Ureter (tissue), 1 donor: ENCODE measurements at places on chromosomes 2 and 18. TPM values are rescaled to one million over a fixed set of nuclear protein-coding genes. Genes with fewer than 3 reads are reported as not detected.

DNA sequence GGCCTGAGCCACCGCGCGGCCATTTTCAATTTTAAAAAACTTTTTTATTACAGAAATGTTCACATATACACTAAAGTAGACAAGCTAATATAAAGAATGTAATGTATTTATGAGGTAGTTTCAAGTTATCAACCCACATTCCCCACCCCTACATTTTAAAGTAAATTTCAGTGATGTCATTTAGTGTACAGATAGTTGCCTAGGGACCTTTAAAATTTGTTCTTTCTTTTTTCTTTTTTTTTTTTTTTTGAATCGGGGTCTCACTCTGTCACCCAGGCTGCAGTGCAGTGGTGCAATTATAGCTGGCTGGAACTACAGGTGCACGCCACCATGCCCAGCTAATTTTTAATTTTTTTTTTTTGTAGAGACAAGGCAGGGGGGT is 2.6 kb upstream of the LIMS1 start:
- DNase-seq, result no peak

DNA sequence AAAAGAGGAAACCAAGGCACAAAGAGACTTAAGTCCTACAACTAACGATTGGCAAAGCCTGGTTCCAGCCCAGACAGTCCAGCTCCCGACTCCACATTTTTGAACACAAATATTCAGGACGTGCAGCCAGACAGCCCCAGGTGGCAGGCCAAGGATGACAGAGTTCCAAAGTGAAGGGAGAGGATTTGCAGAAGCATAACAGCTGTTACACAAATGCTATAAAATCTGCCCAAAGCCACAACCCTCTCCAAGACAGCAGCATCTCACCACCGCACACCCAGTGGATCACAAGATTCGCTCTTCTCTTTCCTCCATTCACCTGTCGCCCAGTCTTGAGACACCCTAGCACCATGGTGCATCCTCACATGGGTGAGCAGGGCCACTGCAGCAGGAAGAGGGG is 227.1 kb upstream of the ID2 start:
- DNase-seq, result no peak

- no peak for DNase-seq
Measured at GRCh38 chr2:66587216-66587615, 152.3 kb downstream of the MEIS1 start.

DNA sequence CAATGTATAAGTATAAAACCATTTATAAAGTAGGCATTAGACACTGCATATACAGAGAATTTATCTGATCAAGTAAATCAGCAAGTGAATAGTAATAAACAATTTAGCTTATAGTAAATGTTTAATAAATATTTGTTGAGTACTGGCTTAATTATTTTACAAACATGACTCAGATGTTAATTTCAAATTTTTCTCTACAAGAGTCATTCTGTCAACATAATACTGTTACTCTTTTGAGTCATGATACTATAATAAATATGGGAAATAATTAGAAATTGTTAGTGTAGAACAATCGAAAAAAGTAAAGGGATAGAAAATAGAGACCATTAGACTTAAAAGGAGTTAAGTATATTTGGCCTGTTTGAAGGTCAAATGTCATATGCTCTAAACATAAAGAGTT is 133.6 kb upstream of the MC4R start:
- DNase-seq, result no peak

GRCh38 chr18:12518832-12519531 is 111.3 kb downstream of the PRELID3A start:
- DNase-seq, result no peak

- DNase-seq, result no peak
Measured at GRCh38 chr2:69223759-69224511, 163.1 kb downstream of the GFPT1 start.

GRCh38 chr2:10573709-10574108 is 116.1 kb downstream of the NOL10 start:
- no peak for DNase-seq

DNA sequence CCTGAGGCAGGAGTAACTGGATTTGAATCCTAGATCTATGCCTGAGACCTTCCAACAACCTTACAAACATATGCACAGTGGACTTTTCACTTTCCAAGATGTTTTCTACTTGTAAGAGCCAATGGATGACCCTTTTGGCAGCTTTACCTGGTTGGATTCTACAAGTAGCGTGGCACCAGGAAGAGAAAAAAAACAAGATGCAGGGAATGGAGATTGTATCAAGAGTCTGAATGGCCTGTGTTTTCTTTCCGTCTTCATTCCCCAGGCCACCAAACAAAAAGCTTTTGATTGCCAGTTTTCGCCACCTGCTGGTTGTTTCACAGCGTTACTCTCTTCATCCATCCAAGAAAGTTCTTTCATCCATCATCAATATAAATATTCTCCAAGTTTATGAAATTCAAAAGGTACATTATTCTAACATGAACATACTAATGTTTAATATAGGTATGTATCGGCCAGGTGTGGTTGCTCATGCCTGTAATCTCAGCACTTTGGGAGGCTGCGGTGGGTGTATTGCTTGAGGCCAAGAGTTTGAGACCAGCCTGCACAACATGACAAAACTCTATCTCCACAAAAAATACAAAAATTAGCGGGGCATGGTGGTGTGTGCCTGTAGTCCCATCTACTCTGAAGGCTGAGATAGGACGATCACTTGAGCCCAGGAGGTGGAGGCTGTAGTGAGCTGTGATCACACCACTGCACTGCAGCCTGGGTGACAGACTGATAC is 3.5 kb upstream of the BCL2 start:
- peak; percentile 78 for DNase-seq

- no peak for DNase-seq
Measured at GRCh38 chr18:13218368-13218991, at the start of gene LDLRAD4. TSS of gene LDLRAD4 (plus strand) at chr18:13218760.

- no peak for DNase-seq
Measured at GRCh38 chr2:212194396-212194795, 344.2 kb downstream of the ERBB4 start.

DNA sequence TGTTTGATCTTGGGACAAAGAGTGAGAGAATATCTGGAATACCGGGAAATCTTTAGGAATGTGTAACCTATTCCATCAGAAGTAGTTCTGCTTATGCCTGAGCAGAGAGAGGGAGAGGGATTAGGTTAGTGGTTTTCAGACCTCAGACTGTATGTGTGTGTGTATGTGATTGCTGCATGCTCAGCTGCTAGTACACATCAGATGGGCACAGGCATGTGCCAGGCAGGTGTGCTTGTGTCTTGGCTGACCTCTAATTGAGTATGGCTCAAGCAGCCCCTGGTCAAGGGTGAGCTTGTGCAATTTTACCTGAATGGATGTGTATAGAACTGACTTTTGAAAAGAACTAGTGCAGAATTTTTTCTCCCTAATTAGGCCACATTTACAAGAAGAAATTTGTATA is 91.2 kb downstream of the INSIG2 start:
- no peak for DNase-seq

NXPH2 gene
- not detected for total RNA-seq

SERPINB11 gene
- total RNA-seq, result not detected

PLCD4 gene
- total RNA-seq, result 3.9 TPM

TCF7L1 gene
- total RNA-seq, result 15.5 TPM

TUBB8B gene
- not detected for total RNA-seq

CCDC148 gene
- total RNA-seq, result 3.4 TPM
